Activated naive CD4-positive, alpha-beta T cell treated with anti-CD3 and anti-CD28 coated beads for 36 hours (primary cell): ENCODE measurements at places on chromosomes 16 and 17.

DNA sequence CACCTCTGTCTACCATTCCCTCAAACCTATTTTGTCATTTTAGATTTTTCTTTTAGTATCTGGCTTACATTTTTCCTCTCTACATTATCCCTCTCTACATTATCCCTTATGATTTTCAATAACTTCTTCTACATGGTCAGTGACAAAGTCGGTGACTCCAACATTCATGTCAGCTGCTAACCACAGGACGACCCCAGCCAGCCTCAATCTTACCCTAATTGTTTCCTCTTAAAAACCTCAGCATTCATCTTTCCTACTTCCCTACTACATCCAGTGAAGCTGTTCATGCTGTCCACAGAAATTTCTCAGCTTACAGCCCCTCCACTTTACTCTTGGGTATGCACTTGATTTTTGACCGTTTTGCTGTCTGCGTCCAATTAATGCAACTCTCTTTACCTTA lies 8.3 kb downstream of the MYH10 start:
- no peak for DNase-seq

GRCh38 chr17:31310260-31310659 lies 3.6 kb downstream of the EVI2B start:
- DNase-seq: peak; percentile 63

- peak; percentile 55 for DNase-seq
These were observed at the start of gene DNAH2 for GRCh38 chr17:7716901-7717755. Gene DNAH2 (plus strand): TSS chr17:7717744. CDS start chr17:7719735, 1,991 bp downstream.

- no peak for DNase-seq
These were observed 9.2 kb downstream of the SP2 start for GRCh38 chr17:47905221-47905733.

DNA sequence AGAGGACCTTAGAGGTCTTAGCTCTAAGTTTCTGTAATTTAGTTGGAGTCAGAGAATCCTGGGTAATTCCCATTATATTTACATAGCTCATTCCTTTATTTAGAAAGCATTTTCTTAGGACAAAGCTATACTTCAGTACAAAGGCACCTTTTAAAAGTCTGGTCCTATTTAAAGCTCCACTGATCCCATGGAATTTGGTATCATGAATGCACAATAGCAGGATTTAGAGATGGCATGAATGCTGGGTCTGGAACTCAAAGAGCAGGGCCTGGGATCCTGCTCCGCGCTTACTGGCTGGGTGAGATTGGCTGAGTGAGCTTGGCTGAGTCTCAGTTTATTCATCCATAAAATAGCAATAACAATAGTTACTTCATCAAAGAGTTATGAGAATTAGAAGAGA lies 4.8 kb downstream of the KRT23 start:
- DNase-seq: no peak

DNA sequence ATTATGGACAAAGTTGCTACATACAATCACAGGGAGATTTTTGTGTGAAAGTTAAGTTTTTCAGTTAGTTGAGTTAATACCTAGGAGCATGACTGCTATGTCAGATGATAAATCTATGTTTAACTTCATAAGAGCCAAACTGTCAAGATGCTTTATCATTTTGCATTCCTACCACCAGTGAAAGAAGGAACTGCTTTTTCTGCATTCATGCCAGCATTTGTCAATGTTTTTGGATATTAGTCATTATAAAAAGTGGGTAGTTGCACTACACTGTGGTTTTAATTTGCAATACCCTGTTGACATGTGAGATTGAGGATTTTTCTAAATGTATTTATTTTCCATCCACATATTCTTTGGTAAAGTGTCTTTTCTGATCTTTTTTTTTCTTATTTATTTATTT lies 434.0 kb upstream of the MON1B start:
- DNase-seq: no peak
